ENCODE measurements at places on chromosomes 13 and 19. TPM values are rescaled to one million over a fixed set of nuclear protein-coding genes. Genes with fewer than 3 reads are reported as not detected.

GRCh38 chr13:93589788-93590187 lies 363.2 kb downstream of the GPC6 start:
- DNase-seq: no peak

GRCh38 chr13:99648927-99649326 lies 147.7 kb downstream of the TM9SF2 start:
- DNase-seq: no peak

DNA sequence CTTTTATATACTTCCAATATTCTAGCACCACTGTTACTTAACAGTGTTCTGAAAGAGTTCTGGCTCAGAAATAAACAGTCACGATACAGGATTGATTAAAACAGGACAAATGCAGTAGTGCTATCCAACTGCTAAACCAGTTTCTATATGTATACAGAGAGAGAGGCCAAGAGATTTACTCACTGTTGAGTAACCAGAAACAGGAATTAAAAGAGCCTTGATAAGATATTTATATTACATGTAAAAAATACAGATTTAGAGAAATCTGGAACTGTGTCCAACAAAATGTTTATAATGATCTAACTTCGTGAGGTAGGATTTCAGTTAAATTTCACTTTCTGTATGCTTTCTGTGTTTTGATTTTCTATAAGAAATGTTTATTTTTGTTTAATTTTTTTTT lies 116.6 kb downstream of the CDK8 start:
- no peak for DNase-seq

DNA sequence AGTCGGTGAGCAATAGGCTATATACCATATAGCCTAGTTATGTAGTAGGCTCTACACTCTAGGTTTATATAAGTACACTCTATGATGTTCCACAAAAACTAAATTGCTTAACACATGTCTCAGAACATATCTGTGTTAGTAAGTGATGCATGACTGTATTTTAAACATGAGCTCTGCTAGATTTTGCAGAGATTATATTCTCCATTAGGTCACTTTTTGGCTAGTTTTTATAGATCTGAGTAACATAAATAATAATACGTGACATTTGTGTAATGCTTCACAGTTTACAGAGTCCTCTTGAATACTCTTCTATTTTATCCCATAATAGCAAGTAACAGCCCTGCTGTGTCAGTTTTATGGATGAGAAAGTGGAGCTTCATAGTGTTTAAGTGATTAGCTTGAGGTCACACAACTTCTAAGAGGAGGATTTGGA lies 47.8 kb downstream of the NDFIP2 start:
- no peak for DNase-seq

GRCh38 chr19:48722196-48722708 lies 2.7 kb upstream of the MAMSTR start:
- no peak for DNase-seq

DNA sequence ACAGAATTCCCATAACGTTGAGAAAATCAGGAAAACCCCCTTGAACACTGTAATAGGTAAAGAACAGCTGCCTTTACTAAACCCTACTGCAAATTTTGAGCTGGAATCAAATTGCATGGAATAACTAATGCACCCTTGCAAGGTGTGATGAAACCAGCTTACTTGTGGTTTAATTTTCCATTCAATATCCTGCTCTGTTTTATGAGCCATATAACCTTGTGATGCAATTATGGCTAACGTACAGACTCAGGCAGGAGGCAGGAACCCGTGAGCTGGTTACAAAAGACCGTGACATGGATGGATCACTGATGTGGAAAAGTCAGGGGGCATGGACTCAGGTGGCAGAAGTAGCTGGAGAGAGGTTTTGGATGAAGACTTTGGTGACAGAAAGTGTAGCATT lies 438.6 kb downstream of the COG6 start:
- DNase-seq: no peak

DNA sequence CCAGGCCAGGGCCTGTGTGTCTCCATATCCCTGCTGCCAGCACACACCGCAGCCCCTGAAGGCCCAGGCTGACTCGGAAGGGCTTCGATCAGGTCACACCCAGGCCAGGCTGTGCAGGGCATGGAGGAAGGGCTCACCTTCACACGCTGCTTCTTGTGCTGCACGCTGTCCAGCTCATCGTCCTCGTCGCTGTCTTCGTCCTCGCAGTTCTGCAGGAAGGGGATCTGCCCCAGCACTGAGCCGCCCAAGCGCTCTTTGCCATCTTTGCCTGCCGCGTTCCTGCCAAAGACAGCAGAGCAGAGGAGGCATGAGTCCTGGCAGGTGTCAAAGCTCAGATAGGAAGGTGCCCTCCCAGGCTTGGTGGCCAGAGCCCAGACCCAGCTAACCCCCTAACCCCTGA lies 13.7 kb upstream of the PRKD2 start:
- DNase-seq: no peak

GRCh38 chr19:31330237-31330636 lies 19.0 kb downstream of the TSHZ3 start:
- no peak for DNase-seq

- DNase-seq: no peak
These were observed 5.3 kb downstream of the KCNN1 start for GRCh38 chr19:17972230-17972629.

GRCh38 chr13:45149964-45150363 lies 29.7 kb downstream of the GTF2F2 start:
- DNase-seq: no peak

- DNase-seq: no peak
These were observed 812.0 kb downstream of the DACH1 start for GRCh38 chr13:71055047-71055446.

DNA sequence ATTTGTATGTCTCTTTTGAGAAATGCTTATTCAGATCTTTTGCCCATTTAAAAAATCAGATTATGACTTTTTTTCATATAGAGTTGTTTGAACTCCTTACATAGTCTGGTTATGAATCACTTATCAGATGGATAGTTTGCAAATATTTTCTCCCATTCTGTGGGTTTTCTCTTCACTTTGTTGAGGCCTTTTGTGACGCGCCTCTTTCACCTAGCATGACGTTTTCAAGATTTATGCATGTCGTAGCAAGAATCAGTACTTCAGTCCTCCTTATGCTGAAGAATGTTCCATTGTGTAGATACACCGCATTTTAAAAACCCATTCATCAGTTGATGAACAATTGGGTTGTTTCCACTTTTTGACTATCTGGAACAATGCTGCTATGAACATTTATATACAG lies 13.4 kb downstream of the PABPC3 start:
- no peak for DNase-seq

- no peak for DNase-seq
These were observed 1.1 kb downstream of the LSM14A start for GRCh38 chr19:34173193-34173956.

- DNase-seq: no peak
These were observed 17.7 kb downstream of the SBNO2 start for GRCh38 chr19:1156305-1156801.

DNA sequence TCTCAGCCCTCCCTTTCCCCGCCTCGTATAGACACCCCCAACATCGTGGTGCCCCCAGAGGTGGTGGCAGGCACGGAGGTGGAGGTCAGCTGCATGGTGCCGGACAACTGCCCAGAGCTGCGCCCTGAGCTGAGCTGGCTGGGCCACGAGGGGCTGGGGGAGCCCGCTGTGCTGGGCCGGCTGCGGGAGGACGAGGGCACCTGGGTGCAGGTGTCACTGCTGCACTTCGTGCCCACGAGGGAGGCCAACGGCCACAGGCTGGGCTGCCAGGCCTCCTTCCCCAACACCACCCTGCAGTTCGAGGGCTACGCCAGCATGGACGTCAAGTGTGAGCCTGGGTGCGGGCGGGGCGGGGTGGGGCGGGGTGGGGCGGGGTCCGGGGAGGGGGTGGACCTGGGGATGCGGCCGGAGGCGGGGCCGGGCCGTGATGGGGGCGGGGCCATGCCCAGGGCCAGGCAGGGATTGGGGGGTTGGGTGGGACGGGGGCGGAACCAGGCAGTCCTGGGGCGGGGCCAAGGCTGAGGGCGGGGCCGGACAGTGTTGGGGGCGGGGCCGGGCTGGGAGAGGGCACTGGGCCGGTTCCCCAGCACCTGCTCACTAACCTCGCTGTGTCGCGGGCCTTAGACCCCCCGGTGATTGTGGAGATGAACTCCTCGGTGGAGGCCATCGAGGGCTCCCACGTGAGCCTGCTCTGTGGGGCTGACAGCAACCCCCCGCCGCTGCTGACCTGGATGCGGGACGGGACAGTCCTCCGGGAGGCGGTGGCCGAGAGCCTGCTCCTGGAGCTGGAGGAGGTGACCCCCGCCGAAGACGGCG lies 7.8 kb downstream of the MAG start:
- DNase-seq: no peak

DNA sequence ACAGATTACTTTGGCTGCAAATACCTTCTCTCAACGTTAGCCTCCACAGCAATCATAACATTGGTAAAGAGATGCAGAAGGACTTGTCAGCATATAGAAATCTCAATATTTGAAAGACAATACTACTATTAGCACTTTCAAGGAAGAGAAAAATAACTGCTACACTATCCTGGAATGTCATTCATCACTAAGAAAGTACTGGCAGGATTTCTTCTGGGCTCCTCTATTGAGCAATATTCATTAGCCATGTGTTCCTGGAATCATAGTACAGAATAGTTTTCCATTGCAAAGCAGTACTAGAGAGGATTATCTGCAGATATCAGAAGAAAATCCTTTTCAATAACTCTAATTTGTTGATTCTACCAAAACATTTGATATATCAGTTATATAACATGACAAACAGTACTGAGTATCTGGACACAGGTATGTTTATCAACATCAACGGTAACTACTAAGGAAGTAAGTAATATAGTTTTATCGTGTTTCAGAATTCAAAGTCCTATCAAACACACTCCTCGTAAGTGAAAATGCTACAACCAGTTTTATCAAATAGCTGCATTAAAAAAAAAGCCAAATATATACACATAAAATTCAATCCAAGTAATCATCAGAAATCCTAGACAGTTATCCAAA lies 27.3 kb downstream of the INTS6 start:
- DNase-seq: no peak

- peak; percentile 82 for DNase-seq
These were observed 622 bp downstream of the RASA3 start for GRCh38 chr13:114131583-114132418.

The TMEM255B gene
- 36.6 TPM for total RNA-seq

The ZNF682 gene
- 4.2 TPM for total RNA-seq

The KLK4 gene
- not detected for total RNA-seq

The ZNF221 gene
- 8.8 TPM for total RNA-seq

The R3HDM4 gene
- total RNA-seq: 43.8 TPM

The TLE6 gene
- total RNA-seq: 3.5 TPM

The ZNF555 gene
- 9.5 TPM for total RNA-seq

The LGALS4 gene
- 2.9 TPM for total RNA-seq

The COL5A3 gene
- 8.2 TPM for total RNA-seq

The MUC16 gene
- total RNA-seq: 0.45 TPM
